Tongue (tissue), 3 donors: ENCODE measurements at places on chromosomes 7 and 10. TPM values are rescaled to one million over a fixed set of nuclear protein-coding genes. Genes with fewer than 3 reads are reported as not detected.

ENKUR gene
- 0.21 TPM for total RNA-seq

DNA sequence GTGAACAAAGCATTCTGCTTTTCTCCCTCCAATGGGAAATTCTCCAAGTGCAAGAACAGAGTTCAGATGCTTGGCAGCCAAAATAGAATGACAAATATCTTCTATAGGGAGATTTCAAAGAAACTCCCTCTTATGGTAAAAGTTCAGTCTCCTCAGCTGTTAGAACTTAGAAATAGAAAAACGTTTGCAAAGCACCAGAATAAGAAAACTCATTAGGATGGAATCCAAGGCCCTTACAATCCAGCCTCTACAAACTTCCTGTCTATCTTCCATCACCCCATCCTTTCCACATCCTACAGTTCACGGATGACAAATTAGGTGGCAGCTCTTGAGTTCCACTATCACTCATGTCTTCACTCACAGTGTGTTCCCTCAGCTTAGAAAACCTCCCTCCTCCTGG, 25.7 kb downstream of the FAM13C start:
- peak; percentile 67 for DNase-seq

DNA sequence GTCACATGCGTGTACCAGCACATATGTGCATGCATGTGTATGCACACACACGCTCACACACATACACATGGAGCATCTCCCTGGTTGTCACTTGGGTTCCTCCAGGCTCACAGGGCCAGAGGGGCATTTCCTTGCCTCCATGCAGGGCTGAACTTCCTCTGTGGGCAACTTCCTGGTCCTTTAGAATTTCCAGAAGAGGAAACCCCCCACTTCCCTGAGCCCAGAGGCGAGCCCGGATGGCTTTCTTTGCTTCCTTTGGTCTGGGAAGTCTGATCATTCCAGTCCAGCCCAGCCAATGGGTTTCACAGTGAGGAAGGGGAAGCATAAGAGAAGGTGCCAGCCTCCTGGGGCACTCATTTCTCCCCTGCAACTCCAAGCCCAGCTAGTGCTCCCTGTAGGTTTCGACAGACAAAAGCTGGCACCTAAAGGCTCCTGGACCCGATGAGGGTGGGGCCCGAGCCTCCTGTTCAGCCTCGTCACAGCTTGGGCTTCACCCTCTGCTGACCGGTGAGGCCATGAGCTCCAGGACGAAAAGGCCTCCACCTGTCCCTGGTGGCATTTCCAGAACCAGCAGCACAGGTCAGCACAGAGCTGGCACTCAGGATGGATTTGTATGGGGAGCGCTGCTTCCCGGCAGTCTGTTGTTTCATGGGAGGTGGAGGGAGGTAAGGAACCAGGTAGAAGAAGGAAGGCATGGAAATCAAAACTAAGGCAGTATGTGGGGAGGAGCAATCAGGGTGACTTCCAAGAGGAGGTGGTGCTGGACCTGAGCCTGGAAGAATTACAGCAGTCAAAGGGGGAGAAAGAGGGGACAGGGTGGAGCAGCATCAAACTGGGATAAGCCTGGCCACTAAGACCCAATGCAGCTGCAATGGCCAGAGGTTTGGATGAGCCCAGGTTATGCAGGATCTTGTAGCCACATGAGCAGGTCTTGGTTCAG, 23.7 kb downstream of the BTBD16 start:
- no peak for DNase-seq

GRCh38 chr7:37915438-37915837, 1.2 kb downstream of the SFRP4 start:
- peak; percentile 71 for DNase-seq
